Left forelimb (tissue), 1 donor: ENCODE measurements at places on chromosomes 16 and 17.

GRCh38 chr16:5438591-5438990 lies 341.0 kb upstream of the EEF2KMT start:
- DNase-seq = no peak

- DNase-seq = no peak
Measured at GRCh38 chr16:75343941-75344340, 89.4 kb downstream of the CFDP1 start.

DNA sequence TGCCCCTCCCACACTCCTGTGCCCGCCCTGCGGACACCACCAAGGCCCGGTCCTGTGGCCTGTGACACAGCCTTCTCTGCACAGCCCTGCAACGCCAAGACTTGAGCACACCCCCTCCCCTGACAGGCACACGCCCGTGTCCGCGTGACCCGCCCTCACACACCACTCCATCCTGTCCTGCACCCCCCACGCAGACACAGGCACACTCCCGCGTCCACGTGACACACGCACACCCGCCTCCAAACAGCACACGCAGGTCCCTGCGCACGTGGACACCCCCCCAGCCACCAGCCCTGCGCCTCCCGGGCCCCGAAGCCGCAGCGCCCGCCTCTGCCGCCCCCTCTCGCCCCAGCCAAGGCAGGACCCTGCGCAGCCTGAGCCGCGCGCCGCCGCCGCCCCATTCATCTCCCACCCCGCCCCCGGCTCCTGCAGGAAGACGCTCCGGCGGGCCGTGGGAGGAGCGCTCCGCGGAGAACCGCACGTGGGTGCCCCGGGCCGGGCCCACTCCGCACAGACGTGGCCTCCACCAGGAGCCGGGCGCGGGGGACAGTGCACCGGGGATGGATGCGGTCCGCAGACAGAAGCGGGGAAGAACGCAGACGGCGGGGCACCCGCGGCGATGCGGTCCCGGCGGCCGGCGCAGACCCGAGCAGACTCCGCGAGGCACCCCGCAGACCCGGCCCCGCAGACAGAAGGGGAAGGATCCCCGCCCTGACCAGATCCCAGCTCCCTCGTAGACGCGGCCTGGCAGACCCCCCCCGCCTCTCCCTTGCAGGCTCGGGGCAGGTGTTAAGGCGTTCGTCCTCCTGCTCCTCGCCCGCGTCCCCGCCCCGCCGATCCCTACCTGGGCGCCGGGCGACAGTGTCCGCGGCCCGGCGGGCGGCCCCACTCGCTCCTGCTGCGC lies 506 bp downstream of the CAMKK1 start:
- DNase-seq = no peak

GRCh38 chr16:51458356-51459140 lies 307.5 kb upstream of the SALL1 start:
- no peak for DNase-seq

DNA sequence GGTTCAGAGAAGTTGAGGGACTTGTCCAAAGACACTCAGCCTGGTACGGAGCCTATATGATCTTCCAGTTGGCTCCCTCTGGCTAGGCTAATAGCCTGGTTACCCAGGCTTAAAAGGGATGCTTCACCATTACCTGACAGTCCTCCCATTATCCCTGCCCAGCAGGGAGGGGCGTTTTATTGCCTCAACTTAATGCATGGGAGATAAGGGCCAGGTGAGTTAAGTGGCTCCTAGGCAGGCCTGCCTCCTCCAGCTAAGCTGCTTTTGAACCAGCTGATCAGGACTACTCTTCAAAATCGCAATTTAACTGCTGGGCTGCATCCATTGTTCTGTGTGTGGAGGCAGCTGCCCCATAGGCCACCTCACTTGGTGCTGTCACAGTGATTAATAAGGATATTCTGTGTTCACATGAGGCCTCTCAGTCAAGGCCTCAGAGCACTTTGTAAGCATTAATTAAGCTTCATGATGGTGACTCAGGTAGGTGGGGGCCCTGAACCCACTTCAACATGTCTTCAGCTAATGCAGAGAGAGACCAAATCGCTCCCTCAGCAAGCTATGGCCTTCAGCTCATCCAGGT lies 27.9 kb downstream of the SMPD3 start:
- DNase-seq = no peak
